RCC 7860 (cell line): ENCODE measurements at places on chromosomes 7 and 10.

- DNase-seq = peak; percentile 100
Observed at GRCh38 chr7:130904031-130904757, 170.2 kb upstream of the KLF14 start.

- no peak for DNase-seq
Observed at GRCh38 chr10:103620891-103621782, 127.6 kb downstream of the NEURL1 start.

GRCh38 chr7:29619848-29620555, 56.4 kb downstream of the PRR15 start:
- DNase-seq = no peak

DNA sequence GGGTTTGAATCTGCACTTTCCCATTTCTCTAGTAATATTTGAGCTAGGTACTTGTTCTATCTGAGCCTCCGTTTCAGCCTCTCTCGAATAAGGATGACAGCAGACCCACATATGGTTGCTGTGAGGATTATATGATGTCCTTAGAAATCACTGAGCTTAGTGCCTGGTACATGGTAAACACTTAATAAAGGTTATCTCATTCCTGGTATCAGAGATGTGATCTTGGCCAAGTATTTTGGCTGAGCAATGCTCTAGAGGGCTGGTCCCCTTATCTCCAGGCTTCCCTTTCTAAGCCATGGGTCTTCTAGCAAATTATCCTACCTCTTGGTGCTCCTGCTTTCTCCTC, 407 bp upstream of the MKRN1 start:
- no peak for DNase-seq

DNA sequence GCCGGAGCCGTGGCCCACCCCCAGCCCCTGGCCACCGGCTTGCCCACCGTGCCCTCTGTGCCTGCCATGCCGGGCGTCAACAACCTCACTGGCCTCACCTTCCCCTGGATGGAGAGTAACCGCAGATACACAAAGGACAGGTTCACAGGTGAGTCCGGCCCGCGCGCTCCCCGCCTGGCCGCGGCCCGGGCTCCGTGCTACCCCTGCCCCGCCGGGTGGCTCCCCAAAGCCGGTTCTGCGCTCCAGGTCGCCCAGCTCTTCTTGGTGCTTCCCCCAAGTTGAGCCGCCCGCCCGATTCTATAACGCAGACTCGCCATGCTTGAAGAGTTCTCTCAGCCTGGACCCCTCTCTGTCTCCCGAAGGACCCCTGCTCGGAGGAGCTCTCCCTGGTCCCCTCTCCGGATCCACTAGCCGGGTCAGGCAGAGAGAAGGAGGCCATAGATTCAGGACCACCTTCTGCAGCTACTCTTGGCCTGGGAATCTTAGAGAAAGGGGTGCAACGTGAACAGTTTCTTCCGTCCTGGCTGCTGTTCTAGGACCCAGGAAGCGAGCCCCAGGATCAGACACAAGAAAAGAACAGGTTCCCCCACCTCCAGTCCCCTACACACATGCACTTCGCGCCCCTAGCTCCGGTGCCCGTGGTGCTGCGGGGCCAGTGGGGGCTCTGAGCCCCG, 999 bp downstream of the TLX1 start:
- DNase-seq = no peak

- no peak for DNase-seq
Observed at GRCh38 chr7:17037356-17037755, 155.6 kb upstream of the AGR3 start.

DNA sequence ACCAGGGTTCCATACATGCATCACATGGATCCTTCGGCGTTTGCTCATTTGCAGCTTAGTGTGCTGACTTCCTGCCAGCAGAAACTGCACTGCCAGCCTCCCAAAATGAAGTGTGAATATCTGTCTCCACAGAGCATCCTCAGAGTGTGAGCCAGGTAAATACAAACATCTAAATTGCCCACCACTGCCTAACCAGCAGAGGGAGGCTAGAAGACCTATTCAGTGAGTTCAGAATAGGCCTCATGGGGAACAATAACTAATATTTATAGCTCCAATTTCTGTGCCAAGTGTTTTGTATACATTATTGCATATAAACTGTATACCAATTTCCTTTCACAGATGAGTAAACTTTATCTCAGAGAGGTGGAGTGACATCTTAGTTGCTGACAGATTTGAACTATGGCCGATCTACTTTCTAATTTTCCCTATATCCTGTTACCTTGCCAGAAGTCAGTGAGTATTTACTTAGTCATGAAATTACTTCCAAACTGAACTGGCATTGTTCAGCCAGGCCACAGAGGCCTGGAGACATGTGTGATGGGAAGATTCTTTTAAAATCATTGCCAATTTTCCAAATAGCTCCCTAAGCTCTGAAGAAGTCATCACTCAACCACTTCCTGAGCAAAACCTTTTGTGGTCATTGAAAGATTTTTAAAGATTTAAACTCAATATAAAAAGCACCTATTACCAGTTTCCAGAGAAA, 926.5 kb upstream of the GHITM start:
- no peak for DNase-seq

DNA sequence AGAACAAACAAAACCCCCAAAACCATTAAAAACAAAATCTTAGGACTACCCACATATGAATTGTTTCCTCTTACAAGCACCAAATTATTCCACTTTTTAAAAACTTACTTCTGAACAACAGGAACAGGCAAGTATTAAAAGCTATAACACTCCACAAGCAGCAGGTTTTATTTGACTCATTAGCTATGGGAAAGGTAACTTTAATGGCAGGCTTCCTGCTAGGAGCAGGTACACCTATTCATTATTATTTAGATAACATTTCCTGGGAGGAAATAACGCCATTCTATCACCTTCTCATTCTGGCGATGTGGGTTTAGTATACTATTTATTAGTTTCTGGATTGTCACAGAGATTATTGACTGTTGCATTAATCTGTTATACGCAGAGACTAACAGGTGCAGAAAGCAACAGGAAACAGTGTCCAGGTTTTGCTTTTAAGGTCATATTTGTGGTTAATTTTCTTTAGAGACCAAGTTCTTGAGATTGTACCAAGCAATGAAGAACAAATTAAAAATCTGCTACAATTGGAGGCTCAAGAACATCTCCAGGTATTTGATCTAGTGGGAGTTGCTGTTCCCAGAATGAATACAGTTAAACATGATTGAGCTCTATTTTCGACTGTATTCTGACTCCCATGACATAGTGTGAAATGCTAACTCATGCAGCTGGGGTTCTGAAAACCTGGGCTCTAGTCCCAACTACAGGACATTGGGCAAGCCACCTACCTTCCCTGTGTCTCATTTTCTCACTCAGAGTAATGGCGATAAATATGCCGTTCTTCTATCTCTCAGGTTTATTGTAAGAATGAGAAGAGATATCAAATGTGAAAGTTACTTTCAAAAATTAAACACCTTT, 2.0 kb downstream of the CPA2 start:
- no peak for DNase-seq
